ENCODE measurements at places on chromosomes 12 and 14.
A peak's percentile ranks its signal among the peaks of the same experiment; 100 is the strongest.

- DNase-seq: no peak
Measured at GRCh38 chr12:8890313-8891085, 23.8 kb upstream of the PHC1 start.

DNA sequence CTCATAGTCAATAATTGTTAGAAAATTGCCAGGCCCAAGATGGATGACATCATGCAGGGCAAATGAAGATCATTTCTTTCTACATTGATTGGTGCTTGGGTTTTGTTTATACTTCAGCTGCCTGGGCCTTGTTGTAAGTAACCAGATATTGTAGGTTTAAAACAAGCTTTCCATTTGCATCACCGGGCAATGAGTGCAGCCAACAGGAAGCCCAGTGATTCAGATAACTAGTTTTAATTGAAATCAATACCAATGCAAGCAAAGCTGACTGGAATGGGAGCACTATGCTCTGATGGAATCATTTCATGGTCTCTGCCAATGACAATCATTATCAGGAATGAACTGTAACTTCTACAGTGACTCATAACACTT is 279.3 kb downstream of the DUSP6 start:
- DNase-seq: no peak

- DNase-seq: peak; percentile 68
Measured at GRCh38 chr14:103542605-103543088, 13.7 kb downstream of the TRMT61A start.

DNA sequence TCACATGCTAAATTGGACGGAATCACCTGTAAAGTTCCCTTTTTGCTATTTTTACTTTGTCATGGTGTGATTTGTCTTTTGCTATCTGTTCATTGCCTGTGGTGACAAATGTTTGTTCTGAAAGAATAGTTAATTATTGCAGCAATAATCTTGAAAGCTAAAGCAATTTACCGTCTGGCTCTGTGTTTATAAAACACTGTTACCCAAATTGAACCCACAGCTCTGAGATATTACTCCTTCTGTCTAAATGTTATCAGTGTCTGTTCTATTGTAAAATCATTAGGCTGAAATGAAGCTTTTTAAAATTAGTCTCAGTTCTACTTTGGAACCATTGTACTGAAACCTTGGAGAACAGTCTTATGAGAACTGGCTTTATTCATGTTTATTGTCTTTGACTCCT is 42.5 kb downstream of the TMX1 start:
- no peak for DNase-seq

DNA sequence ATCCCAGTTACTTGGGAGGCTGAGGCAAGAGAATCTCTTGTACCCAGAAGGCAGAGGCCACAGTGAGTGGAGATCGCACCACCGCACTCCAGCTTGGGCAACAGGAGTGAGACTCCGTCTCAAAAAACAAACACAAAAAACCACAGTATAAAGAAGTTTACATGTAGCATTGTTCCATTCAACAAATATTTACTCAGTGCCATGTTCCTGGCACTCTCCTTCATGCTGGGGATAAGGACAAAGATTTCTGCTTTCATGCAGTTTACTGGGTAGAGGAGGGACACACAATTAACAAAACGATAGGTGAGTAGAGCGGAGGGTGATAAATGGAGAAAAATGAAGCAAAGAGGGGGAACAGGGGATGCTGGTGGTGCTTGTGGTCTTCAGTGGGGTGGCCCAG is 68.2 kb upstream of the OVCH1 start:
- DNase-seq: no peak
